ENCODE measurements at places on chromosomes 11 and 22.

DNA sequence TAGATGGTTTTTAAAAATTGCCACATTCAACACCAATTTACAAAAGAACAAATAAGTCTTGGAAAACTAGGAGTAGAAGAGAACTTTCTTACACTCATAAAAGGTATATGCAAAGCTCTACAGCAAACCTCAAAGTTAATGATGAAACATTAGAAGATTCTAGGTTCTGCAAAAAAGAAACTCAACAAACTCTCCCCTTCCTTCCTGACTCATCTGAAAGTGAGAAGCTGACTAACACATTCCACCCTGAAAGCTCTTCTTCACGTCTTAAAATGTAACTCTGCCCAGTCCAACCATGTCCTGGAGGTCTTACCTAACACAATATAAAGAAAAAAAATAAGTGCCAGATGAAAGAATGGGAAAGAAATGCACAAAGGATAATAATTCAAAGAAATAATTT lies 218.9 kb upstream of the ISX start:
- DNase-seq = no peak

DNA sequence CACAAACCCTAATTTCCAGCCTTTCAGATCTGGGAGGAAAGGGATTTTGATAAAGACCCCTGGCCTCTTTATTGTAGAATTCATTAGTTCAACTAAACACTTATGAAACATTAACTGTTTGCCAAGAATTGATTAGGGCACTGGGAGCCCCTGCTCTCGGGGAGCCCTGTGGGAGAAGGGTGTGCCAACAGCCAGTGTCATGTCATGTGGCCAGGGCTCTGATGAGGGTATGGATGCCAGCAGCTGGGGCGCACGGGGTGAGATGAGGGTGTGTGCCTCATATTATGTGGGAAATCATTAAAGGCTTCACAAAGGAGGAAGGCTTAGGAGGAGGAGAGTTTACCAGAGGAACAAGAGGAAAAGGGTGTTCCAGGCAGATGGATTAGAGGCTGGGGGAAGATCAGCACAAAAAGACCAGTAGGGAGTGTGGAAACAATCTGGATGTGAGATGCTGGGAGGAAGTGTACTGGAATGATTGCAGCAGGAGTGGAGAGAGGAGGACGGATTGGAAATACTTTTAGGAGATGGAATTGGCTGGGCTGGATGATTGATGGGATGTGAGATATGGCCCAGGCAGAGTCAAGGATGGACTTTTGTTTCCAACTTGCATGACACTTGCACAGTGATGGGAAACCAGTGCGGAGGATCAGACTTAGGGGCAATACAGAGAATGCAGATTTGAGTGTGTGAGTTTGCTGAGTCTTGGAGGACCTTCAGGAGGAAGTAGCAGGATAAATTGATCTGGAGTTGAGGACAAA lies 137.8 kb downstream of the CSNK2A3 start:
- no peak for DNase-seq

GRCh38 chr11:8838248-8838647 lies 72.7 kb upstream of the AKIP1 start:
- DNase-seq = no peak

GRCh38 chr11:86247608-86248007 lies 3.1 kb downstream of the EED start:
- no peak for DNase-seq

DNA sequence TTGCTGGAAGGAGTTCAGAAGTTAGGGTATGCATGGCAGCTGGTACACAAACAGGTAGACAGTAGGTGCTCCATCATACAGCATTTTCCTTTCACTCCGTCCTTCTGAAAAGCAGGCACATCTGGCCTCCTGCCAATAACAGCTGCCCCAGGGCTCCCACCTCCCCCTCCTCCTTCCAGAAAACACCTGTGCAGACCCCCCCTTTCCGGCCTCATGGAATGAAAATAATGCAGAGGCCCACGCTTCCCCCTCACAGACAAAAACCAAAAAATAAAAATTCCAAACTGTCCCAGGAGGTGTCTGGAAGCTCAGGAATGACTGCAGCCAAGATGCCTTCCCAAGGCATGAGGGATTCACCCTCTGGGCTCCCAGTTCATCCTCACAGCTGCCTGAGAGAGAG lies 185.5 kb downstream of the MN1 start:
- no peak for DNase-seq

DNA sequence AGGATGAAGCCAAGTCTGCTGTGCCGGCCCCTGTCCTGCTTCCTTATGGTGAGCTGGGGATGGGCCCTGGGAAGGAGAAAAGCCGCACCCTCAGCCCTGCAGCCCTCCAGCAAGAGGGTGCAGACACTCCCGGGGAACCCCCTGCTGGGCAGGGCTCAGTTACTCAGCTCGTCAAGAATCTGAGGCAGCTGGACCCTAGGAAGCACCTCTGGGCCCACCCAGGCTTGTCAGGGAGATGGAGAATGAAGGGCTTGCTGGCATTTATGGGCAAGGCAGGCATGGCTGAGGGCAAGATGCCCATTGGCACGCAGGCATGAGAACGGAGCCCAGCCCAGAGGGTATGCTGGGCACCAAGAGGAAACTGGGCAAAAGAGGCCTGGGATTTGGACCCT lies 12.9 kb downstream of the RELT start:
- DNase-seq = no peak

GRCh38 chr11:2687223-2687530 lies 12.6 kb downstream of the KCNQ1OT1 start:
- no peak for DNase-seq

- DNase-seq = no peak
Measured at GRCh38 chr11:133679896-133680295, 147.6 kb upstream of the OPCML start.

DNA sequence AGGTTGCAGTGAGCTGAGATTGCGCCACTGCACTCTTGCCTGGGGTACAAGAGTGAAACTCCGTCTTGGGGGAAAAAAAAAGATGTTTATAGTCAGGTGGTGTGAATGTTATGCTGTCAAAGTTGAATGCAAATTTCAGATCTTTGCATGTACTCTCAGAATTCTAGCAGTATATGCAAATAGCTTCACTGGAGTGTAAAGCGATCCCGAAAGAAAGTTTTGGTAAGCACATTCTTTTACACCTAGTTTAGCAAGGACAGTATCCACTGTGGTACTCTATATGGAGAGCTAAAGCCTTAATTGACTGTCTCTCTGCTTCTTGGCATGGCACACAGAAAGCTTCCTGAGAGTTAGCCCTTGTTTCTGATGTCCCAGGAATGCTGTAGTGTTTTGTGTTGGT lies 4.0 kb downstream of the JAM3 start:
- no peak for DNase-seq

GRCh38 chr22:48666620-48667019 lies 1161.1 kb downstream of the BRD1 start:
- no peak for DNase-seq

DNA sequence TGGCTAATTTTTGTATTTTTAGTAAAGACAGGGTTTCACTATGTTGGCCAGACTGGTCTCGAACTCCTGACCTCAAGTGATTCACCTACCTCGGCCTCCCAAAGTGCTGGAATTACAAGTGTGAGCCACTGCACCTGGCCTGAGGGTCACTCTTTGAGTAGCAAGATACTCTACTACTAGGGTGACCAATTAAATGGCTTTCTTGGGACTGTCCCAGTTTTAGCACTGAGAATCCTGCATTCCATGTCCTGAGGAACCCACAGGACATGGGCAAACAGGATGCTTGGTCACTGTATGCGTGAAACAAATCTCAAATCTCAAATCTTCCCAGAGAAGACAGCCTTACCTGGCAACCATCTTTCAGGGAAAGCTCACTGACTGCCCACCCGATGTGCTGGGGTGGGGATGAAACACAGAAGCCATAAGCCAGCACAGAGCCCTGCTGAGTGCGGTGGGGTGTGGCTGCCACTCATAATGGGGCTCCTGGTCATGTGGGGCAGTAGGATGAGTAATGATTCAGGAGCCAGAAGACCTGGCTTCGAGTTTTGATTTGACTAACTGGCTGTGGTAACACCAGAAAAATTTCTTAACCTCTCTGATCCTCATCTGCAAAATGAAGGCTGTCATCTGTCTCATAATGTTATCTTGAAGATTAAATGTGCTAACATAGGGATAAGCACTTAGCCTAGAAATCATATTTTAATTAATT lies 11.5 kb downstream of the CLMP start:
- no peak for DNase-seq

GRCh38 chr11:33895752-33896137 lies 3.9 kb upstream of the LMO2 start:
- no peak for DNase-seq

DNA sequence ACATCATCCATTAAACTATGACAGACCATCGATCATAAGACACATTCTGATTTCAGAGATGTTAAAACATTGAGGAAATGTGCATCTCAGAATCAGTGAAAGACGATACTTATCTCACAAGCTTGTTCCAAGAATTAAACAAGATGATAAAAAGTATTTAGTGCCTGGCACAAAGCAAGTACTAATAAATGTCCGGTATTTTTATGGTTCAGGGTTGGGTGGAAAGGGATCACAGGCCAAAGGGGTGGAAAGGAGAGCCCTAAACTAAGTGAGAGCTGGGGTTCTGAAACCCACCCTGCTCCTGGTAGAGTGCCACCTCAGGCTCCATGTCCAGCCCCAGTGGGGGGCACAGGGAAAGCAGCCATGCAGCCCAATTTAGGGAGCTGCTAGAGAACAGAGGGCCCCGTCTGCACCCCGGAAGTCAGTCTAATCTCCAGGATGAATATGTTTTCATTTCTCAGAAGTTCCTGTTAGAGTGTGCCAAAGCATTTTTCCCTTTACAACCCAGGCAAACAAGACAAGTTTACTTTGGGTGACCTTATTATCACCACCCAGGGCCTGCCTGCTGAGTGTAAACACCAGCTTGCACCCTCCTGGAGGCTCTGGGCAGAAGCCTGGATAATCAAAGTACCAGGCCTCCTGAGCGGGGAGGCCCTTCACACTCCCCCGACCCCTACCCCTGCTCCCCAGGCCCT lies 3.8 kb upstream of the CREB3L1 start:
- no peak for DNase-seq

- no peak for DNase-seq
Measured at GRCh38 chr11:60280412-60280811, at the start of gene MS4A4A. MS4A4A (plus strand) TSS chr11:60280666; CDS start chr11:60280676, 10 bp downstream.

GRCh38 chr11:115916608-115917007 lies 412.4 kb upstream of the CADM1 start:
- DNase-seq = no peak

DNA sequence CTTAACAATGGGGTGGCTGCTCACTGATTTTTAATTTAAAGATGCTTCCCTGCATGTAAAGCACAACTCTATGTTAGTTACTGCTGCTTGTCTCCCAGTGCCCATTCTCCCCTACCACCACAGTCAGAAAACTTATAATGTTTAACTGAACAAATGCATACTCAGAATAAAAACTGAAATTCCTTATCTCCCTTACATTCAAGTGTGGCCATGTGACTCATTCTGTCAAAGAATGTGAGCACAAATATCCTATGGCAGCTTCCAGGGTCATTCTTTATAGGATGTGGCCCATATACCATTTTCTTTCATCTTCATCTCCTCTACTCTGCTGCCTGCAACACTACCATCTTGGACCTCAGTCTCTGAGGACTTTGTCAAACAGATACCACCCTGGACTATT lies 374.8 kb downstream of the DYNC2H1 start:
- DNase-seq = no peak

DNA sequence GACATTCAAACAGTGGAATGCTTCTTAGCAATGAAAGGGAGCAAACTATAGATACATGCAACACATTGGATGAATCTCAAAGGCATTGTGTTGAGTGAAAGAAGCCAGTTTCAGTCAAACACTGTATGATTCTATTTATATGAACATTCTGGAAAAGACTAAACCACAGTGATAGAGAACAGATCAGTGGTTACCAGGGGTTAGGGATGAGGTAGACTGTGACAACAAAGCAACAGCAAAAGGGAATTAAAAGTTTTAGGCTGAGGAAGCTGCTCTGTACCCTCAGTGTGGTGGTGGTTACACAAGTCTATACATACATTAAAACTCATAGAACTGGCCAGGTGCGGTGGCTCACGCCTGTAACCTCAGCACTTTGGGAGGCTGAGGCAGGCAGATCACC lies 23.0 kb downstream of the FDX1 start:
- no peak for DNase-seq

- DNase-seq = no peak
Measured at GRCh38 chr11:19524171-19524671, 188.4 kb upstream of the NAV2 start.

GRCh38 chr11:113896156-113896879 lies 8.3 kb upstream of the HTR3B start:
- DNase-seq = peak; percentile 22

GRCh38 chr11:118650366-118650765 lies 29.1 kb downstream of the TREH start:
- DNase-seq = no peak

DNA sequence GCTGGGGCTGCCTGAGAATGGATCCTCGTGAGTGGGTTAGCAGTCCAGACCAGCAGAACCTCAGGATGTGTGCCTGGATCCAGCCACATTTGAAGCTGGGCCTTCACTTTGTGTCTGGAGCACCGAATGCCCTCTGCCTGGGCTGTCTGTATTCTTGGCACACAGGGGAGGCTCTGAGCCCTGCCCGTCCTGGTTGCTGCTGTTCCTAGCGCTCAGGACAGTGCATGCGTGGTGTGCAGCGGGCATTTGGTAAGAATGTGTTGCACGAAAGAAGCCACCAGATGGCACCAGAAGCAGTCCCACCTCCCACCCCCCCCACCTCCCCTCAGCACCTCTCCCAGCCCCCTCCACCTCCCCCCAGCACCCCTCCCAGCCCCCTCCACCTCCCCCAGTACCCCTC lies 4.1 kb upstream of the MAPK11 start:
- DNase-seq = peak; percentile 35

DNA sequence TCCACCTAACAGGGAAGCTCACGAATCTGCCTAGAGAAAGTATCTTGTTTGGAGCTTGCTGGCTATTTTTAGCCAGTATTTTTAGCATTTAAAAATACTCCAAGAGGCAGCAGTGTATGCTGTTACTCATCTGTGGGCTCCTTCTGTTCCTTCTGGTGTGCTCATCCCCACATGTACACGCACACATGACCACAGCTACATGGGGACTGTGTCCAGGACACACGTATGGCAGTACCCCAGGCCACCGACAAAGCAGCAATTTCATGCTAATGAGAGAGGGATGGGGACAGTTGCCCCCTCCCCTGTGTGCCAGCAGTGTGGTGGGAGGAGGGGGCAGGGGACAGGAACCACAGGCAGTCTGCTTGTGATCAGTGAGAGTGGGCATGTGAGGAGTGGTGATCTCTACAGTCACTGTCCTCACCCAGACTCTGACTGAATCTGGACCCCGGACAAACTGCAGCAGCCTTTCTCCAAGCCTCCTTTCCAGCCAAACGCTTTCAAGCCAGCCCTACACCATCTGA lies 16.4 kb downstream of the USP2 start:
- DNase-seq = no peak

GRCh38 chr11:118342503-118343161 lies at the start of gene CD3D:
CD3D (minus strand) TSS chr11:118342705; CDS start chr11:118342607, 98 bp downstream.
- peak; percentile 74 for DNase-seq

DNA sequence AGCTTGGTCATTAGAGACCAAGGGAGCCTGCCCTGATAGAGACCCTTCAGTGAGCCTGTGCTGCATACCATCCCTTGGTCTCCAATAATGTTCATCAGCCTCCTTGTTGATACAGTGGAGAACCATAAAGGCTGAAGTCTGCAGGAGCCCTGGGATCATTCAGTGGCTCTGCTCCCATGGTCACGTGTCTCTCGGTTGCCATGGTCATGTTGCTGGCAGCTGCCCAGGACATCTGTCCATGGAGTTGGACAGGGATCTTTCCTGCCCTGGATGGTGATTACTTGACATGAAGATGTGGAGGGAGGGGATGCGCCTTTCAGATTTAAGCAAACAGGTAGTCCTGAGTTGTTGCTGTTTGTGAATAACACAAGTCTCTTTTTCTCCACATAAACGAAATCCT lies 38.2 kb downstream of the CYB5R2 start:
- no peak for DNase-seq

GRCh38 chr22:48267681-48268080 lies 1505.2 kb downstream of the TBC1D22A start:
- no peak for DNase-seq
